ENCODE measurements at places on chromosomes 12 and 14. TPM values are rescaled to one million over a fixed set of nuclear protein-coding genes. Genes with fewer than 3 reads are reported as not detected.

The C12orf54 gene
- 1.5 TPM for total RNA-seq

The SLCO1B1 gene
- total RNA-seq = not detected

The PRPH gene
- not detected for total RNA-seq

The HOXC12 gene
- total RNA-seq = not detected

The ZC3H10 gene
- total RNA-seq = 2.2 TPM

The CISTR gene
- total RNA-seq = not detected

The INHBC gene
- not detected for total RNA-seq
